ENCODE measurements at places on chromosomes 4 and X. TPM values are rescaled to one million over a fixed set of nuclear protein-coding genes. Genes with fewer than 3 reads are reported as not detected.

The AIMP1 gene
- total RNA-seq, result 45.5 TPM

The NAT8L gene
- total RNA-seq, result 0.38 TPM

The TRAM1L1 gene
- 2.3 TPM for total RNA-seq

The GDPD2 gene
- total RNA-seq, result not detected

The FREM3 gene
- not detected for total RNA-seq

The CFAP299 gene
- not detected for total RNA-seq

The APBB2 gene
- total RNA-seq, result 83.8 TPM
